ENCODE measurements at places on chromosomes 13 and 19.

GRCh38 chr13:41052441-41052840 is 8.9 kb upstream of the WBP4 start:
- DNase-seq: no peak

GRCh38 chr19:49985871-49986270 is 24.9 kb upstream of the SIGLEC11 start:
- DNase-seq: no peak

GRCh38 chr19:50325310-50326100 is 3.7 kb downstream of the KCNC3 start:
- peak; percentile 32 for DNase-seq

DNA sequence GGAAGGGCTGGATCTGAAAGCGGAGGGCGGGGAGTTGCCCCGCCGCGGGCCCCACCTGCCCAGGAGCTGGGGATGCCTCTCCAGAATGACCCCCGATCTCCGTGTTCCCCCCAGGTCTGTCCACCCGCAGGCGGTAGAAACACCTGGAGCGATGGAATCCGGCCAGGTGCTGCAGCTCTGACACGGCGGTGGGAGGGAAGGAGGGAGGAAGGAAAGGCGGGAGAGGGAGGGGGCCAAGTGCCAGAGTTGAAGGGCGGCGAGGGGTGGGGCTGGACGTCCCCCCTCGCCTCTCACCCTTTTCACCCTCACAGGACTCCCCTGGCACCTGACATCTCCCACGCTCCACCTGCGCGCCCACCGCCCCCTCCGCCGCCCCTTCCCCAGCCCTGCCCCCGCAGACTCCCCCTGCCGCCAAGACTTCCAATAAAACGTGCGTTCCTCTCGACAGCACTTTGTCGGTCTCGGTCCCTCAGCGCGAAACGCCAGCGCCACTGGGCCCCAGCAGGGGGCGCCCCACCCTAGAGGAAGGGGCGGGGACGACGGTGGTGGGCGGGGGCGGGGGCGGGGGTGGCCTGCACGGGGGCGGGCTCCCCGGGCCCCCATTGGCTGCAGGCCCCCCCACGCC is 337 bp upstream of the FXYD7 start:
- DNase-seq: peak; percentile 45

- DNase-seq: no peak
Measured at GRCh38 chr19:10321874-10322835, 6.3 kb upstream of the FDX2 start.

DNA sequence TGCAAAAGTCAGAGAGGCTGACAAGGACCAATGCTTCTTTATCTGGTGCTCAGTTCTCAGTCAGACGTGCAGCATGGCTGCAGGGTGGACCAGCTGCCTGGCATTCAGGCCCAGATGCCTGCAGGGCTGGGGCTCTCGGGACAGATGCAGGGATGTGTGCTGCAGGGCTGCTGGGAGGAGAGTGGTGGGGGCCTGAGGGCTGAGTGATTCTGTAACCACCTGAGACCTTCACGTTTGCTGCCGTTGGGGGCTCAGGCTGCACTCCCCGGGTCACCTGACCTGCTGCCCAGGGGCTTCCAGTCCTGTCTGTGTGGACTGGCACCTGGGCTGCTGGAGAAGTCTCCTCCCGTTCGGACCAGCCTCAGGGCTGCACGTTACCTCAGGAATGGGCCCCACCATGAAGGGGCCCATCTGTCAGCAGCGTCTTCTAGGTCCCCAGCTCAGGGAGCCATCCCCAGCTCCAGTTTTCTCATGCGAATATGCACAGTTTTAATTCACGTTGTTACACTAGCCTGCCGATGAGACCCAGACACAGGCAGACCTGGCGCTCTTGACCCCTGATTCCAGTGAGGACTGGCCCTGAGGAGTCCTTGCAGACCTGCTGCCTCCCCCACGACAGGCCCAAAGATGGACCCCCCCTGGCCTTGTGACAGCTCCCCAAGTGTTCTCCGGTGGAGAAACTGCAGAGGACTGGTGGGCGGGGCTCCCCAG is 16.9 kb downstream of the KCTD15 start:
- DNase-seq: no peak

DNA sequence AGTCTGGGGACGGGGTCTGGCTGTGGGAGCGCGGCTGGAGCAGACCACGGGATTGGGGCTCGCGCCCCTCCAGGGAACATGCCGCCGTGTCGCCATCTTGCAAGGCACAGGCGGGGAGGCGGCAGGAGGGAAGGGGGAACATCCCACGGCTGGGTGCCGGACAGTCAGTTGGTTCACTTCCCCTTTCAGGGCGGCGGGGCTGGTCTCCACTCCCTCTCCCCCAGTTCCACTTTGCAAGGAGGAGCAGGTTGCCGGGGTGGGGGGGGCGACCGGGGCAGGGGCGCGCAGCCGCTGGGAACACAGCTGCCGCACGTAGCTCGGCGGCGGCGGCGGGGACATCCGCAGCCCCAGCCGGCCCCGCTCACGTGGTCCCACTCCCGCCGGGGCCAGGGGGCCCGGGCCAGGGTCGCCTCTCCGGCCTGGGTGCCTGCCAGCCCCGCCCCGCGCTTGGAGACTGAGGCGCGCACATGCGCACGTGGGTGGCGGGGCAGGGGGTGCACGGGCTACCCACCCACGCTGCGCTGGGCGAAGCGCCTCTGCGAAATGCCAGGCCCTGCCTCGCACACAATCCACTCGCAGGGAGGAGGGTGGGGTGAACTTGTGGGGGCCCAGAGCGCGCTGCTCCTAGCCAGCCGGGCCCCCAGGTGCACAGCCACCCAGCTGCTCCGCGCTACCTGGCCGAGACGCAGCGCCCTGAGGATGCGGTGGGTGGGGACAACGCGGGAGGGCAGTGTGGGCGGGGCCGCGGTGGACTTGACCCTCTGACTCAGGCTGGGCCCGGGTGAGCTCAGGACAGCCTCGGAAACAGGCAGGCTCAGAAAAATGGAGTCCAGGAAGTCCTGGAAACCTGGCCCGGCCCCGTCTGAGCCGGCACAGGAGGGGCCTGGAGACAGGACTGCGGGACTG is 6.4 kb downstream of the KLF16 start:
- DNase-seq: peak; percentile 65
